ENCODE measurements at places on chromosomes 16 and 17.

DNA sequence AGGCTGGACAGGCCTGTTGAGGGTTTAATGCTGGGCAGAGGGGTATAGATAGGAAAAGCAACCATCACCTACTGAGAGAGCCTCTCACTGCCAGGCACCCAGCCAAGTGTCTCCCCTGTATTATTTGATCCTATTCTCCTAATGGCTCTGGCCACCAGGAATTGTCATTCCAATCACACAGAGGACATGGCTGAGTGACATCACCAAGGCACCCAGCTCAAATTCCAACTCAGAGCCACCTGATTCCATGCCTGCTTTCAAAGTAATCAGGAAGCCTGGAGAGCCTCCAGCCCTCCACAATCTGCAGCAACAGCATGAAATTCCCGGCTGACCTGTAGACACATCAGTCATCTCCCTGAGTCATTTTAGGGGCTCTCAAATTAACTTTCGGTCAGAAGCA is 368.9 kb upstream of the C16orf82 start:
- DNase-seq: no peak

GRCh38 chr16:67191411-67191994 is 452 bp upstream of the E2F4 start:
- DNase-seq: no peak

GRCh38 chr17:29583324-29584248 is 5.9 kb downstream of the GIT1 start:
- DNase-seq: no peak

GRCh38 chr17:2023692-2024571 is 1.2 kb downstream of the RTN4RL1 start:
- DNase-seq: peak; percentile 51

GRCh38 chr17:6420173-6420641 is 14.7 kb downstream of the AIPL1 start:
- DNase-seq: peak; percentile 39

DNA sequence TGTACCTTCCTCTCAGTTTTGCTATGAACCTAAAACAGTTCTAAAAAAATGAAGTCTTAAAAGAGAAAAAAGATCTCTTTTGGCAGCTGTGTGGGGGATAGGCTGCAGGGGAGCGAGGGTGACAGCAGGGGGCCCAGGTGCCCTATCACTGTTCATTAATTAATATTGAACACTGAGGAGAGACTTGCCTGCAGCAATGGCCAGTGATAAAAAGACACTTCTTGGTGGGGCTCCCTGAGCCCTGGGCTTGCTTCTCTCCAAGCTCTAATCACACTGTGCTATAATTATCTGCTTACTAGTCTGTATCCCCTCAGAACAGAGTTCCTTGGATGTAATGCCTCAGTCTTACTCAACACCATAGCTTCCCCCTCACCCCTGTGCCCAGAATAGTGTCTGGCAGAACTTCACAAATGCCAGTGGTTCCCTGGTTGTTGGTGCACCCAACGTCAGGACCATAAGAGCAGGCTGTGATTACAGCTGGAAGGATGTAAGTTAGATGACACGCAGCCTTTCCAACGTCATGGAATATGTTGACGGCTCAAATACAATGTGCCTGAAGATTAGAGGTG is 52.0 kb upstream of the IRX6 start:
- DNase-seq: no peak

DNA sequence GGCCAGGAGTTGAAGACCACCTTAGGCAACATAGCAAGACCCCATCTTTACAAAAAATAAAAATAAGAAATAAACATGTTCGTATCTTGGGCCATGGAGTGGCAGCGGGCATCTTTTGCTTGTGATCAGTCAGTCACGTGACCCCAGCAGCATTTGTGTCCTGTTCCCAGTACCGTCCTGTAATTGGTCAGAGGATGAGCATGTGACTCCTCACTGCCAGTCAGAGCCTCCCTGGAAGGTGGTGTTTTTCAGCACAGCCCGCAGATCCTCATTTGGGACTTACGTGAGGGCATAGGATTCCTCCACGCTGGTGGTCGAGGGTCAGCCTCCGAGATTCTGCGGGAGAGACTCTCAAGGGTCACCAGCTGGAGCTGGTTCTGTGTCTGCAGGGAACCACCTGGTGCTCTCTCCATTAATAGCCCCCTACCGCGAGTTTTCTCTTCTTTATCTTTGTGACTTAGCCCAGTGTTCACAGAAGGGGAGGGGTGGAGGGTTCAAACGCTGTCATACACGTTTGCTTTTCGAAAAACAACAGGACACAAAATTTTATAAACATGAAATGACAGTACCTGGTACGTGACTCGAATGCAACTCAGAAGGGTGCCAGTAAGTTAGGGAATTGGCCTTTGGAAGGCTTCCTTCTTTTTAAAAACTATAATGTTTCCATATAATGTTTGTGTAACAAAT is 17.2 kb downstream of the MRC2 start:
- no peak for DNase-seq

GRCh38 chr17:7097940-7098339 is 16.7 kb downstream of the ASGR2 start:
- DNase-seq: peak; percentile 18

- DNase-seq: peak; percentile 9
Measured at GRCh38 chr16:3637371-3637923, 17.0 kb upstream of the DNASE1 start.

- DNase-seq: no peak
Measured at GRCh38 chr16:69108064-69108904, 2.8 kb downstream of the HAS3 start.

- peak; percentile 56 for DNase-seq
Measured at GRCh38 chr17:61065263-61065773, 334.3 kb upstream of the TBX2 start.

DNA sequence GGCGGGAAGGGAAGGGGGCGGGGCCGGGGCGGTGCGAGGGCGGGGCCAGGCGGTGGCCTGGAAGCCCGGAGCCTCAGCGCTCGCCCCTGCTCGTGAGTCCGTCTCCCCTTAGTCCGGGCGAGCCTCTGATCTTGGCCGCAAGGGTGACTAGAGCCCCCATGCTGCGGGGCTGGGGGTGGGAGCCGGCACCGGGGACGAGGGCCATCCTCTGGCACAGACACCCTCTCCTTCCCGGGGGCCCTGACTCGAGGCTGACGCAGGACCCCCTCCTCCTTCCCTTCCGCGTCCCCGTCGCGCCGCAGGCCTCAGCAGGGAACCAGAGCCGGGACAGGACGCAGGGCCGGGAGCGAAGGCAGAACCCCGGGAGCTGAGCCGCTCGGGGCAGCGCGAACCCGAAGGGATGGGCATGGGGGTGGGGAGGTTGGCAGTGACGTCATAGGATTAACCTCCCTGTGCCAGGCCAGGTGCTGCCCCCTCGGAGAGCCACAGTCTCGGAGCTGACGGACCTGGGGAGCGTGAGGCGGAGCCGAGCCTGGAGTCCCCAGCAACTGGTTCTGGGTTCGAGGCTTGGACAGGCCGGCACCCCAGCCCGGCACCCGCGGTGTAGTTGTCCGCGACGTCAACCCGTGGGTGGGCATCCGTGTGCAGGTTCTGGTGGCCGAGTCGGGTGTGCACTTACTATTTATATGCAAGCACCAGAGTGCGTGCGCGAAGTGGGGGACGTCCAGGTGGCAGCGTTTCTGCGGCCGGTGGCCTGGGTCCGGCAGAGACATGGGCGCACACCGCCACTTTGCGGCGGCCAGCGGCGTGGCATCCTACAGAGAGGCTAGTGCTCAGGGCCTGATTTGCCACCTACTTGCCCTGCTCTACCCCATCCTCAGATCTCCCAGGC is 503 bp upstream of the PLCD3 start:
- DNase-seq: peak; percentile 84

DNA sequence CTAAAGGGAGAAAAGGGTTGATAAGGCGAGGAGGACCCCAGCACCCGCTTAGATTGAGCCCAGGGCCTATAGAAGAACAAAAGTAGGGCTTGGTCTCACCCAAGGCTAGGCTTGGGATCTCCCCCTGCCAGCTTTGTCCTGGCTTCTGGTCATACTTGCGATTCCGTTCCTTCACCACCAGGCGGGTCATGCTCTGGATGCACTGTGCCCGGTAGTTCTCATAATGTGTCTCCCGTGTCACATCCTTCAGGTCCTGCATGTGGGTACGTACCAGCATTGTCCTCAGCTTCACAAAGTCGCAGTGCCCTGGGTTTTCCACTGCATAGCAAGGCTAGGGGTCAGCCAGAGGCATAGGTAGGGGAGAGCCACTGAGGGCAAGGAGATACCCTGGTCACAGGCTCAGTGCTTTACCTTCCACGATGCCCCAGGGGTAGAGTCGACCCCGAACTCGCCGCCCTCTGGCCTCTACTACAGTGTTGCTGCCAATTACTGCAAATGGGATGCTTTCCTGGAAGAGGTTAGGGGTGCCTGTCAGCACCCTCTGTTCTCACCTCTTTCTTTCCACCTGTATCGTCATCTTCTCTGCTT is 6.5 kb upstream of the MTMR4 start:
- peak; percentile 36 for DNase-seq

DNA sequence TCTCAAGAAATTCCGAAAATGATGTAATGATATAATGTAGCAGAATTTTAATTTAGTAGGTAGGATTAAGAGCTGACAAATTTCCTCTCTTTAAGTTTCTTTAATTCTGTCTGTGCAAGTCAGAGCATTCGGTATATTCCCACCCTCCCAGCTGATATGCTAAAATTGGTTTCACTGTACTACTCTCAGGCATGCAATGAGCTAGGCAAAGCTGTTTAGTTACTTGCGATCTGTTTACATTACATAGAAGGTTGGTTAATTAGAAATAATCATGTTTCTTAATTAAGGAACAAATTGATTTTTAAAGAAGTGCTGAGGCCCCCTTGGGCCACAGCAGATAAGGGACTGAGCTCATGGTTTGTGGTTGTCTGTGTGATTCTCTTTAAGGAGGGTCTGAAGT is 432.8 kb upstream of the HSBP1 start:
- DNase-seq: no peak

GRCh38 chr17:1182811-1183170 is 3.0 kb upstream of the ABR start:
- no peak for DNase-seq

GRCh38 chr17:39927101-39927928 is at the start of the genes LRRC3C and ORMDL3:
Gene LRRC3C, plus strand, starts transcription at chr17:39927732. Its CDS starts 13,792 bp downstream, at chr17:39941524.
Gene ORMDL3, minus strand, starts transcription at chr17:39927601. Its CDS starts 3,398 bp downstream, at chr17:39924203.
- DNase-seq: peak; percentile 93

DNA sequence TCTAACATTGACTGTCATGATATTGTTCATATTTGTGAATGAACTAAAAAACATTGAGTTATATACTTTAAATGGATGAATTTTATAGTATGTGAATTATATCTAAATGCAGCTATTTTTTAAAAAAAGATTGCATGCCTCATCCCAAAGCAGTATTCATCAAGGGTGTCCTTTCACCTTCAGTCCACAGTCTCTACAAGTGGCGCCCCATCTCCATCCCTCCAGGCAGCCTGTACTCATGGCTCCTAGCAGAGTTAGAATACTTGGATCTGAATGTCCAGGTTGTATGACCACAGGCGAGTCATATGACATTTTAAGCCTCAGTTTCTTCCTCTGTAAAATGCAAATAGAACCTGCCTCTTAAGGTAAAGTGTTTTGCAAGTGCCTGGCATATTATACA is 69.8 kb downstream of the TMEM100 start:
- no peak for DNase-seq

GRCh38 chr16:68388124-68388523 is 60.2 kb downstream of the SMPD3 start:
- no peak for DNase-seq

DNA sequence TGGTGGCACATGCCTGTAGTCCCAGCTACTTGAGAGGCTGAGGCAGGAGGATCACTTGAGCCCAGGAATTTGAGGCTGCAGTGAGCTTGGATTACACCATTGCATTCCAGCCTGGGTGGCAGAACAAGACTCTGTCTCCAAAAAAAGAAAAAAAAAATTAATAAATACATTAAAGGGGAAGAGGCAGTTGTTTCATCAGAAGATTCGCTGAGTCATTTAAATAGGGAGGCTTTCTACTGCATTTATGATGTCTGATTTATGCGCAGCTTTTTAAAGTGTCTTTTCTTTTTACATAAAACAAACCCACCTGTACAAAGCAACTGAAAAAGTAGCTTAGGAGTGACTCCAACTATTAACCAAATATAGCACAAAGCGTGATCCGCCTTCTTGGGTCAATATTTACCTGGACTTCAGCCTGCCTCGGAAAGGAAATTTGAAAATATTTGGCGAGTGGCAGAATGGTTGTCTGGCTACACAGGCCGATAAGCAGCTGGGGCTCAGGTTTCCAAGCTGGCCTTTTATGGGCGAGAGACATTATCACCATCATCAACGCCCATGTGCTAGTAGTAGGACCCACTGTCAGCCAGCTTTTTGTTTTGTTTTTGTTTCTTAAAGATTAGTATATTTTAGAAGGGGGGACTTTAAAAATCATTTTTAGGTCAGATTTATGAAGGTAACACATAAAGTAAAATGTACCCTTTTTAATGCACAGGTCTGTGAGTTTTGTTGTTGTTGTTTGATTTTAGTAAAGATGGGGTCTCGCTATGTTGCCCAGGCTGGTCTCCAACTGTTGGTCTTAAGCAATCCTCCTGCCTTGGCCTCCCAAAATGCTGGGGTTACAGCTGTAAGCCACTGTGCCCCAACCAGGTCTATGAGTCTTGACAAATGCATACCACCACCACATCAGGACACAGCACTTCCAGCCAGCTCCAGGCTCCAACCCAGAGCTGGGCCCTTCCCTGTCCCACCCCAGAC is 42.5 kb upstream of the RASD1 start:
- DNase-seq: no peak

DNA sequence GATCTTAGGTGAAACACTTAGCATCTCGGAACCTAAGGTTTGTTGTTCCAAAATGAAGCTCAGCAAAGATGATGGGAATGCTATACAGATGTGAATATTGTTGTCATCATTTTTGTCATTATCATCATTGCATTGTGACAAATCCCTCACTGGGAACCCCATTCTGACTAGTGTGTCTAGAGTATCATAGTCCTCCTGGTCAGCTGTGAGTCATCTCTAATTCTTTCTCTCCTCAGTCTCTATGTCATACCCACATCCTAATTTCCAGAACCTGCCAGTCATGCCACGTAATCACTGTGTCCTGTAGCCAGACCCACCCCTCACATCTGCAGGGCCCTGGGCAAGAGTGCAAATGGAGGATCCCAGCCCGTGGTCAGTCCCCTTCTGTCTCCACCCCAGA is 60.5 kb upstream of the CLEC3A start:
- DNase-seq: no peak

DNA sequence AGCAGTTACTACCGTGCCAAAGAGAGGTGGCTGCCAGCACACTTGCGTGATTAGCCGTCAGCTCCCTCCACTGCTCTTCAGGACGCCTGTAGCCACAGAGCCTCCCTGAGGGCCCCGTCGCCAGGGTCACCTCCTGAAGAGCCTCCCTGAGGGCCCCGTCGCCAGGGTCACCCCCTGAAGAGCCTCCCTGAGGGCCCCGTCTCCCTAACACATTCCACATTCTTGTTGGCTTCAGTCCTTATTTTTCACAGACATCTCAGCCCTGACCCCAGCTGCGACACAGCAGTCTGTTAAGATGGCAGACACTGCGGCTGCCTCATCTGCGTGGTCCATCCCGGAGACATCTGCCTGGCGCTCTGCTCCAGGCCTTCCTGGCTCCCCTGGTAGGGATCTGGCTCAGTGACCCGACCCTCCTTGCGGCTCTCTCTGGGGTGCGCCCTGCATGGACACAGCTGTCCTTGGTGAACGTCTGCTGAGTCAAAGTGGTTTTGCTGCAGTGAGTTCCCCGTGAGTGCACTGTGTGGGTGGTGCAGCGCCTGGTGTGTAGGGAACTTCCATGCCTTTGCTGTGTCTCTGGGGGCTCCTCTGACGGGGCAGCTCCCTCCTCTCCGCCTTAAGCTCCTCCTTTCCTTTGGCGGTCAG is 11.4 kb downstream of the ACSF3 start:
- no peak for DNase-seq

GRCh38 chr17:36888236-36888951 is 48.9 kb upstream of the LHX1 start:
- no peak for DNase-seq

GRCh38 chr17:19546289-19547065 is 12.8 kb downstream of the SLC47A1 start:
- peak; percentile 34 for DNase-seq
